IMR-90 (cell line): ENCODE measurements at places on chromosomes 4 and X.

DNA sequence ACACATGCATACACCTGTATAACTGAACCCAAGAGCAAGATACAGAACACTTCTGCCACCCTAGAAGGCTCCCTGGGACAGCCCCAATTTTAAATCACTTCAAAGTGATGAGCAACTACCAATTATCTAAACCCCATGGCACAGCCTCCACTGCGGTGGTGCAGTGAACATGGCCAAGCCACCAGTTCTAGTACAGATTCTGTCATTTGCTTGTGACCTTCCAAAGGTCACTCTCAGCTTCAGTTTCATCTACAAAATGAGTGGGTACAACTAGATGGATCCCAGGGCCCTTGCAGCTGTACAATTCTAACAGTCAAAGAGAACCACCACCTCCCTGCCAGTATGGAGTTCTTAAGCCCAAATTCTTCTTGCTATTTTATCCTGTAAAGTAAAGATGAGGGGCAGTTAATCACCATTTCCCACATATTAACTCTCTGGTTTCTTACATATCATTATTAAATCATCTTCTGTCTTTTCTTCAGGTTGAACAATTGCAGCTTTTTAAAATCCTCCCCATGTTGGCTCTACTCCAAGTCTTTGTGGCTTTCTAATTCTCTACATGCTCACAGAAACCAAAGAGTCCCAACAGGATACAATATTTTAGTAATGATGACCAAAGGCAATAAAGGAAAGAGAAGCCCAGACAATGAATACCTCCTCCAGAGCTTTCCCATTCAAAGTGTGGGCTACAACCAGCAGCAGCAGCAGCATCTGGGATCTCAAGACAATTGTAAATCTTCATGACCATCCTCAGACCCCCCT lies 39.0 kb upstream of the GPM6B start:
- DNase-seq = no peak

GRCh38 chr4:121877041-121877773 lies 6.9 kb upstream of the BBS7 start:
- DNase-seq = peak; percentile 13

GRCh38 chr4:161892951-161893350 lies 270.8 kb downstream of the FSTL5 start:
- DNase-seq = no peak

- peak; percentile 86 for DNase-seq
Measured at GRCh38 chr4:78644744-78645330, 93.3 kb downstream of the ANXA3 start.

DNA sequence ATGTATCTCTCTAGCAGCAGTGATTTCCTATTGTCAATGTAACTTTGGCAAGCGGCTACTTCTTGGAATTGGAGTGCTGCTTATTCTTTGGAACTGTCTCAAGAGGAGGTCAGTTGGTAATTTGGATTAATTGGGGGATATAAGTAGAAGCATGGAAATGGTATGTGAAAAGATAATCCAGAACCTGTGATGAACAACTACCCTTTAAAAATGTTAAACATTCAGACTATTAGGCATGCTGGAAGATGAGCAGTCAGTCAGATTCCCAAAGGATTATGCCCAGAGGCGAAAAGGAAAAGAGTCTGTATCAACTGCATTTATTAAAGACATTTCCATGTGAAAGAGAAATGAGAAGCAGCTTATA lies 62.5 kb downstream of the SEC24D start:
- DNase-seq = no peak

DNA sequence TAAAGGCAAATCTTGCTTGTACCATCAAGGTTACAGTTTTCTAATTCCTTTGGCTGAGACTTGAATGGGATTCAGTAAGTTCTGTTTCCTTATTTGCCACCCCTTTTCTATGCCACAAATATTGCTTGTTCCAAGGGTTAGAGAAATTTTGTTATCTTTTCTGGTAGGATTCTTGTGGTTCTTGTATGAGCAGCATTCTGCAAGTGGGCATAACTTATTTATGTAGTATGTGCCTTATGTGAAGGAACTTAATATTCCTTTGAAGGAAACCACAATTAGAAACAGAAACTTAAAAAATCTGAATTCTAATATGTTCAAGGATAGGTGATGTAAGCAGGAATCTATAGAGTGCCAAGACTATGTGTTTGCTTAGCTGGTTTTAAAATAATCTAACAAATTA lies 53.1 kb upstream of the TSPAN5 start:
- no peak for DNase-seq

DNA sequence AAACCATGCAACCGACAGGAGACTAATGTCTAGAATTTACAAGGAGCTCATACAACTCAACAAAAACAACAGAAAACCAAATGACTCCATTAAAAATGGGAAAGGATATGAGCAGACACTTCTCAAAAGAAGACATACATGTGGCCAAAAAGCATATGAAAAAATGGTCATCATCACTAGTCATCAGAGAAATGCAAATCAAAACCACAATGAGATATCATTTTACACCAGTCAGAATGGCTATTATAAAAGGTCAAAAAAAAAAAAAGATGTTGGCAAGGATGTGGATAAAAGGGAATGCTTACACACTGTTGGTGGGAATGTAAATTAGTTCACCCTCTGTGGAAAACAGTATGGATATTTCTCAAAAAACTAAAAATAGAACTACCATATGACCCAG lies 50.5 kb upstream of the CHRDL1 start:
- DNase-seq = no peak

DNA sequence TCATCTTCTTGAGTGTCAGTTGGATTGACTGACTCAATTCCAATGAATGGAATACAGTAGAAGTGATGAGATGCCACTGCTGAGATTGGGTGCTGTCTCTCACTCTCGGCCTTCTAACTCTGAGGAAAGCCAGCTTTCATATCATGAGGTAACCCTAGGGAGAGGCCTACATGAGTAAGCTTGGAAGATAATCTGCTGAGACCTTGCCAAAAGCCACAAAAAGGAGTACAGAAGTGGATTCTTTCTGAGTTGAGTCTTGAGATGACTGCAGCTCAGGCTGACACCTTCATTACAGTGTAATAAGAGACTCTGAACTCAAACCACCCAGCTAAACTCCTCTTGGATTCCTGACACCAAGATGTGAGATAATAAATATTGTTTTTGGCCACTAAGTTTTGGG lies 537.4 kb upstream of the MAGEB18 start:
- peak; percentile 6 for DNase-seq

DNA sequence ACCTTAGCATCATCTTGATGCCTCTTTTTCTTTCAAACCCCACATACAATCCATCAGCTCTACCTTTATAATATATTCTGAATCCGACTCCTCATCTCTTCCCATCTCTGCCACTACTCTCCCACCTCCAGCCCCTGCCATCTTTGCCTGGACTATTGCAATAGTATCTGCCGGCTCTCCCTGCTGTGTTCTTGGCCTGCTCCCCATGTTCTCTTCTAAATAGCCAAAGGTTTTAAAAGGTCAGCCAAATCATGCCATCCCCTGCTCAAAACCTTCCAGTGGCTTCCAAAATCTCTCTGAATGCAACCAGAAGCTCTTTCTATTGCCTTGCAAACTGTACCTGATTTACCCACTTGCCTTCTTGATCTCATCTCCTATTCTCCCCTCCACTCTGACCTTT lies 266.0 kb downstream of the PTTG2 start:
- no peak for DNase-seq

GRCh38 chr4:42541647-42542046 lies 115.3 kb downstream of the ATP8A1 start:
- DNase-seq = no peak

DNA sequence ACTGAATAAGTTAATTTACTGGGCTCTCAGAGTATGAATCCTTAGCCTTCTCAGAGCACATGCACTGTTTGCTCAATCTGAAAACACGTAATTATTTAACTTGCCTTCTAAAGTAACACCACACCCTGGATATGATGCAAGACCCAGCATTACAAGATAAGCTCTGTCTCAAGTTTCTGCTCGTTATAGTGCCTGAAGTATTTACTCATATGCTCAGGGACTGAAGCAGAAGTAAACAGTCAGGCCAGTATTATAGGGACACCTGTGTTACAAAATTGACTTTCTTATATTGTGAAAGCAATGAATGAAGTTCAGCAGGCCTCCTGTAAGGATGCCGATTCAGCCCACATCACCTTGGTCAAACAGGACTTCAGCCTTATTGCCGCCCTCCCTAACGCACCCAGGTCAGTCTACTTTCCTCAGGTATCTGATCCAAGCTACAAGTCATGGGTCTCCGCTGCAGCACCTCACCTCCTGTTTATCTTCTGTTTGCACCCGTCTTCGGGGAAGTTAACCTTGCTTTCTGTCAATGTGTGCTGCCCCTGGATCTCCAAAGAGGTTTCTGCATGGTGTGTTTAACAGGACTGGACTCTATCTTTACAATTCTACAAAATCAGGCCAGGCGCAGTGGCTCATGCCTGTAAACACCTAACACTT lies 42.8 kb upstream of the KLF3 start:
- peak; percentile 87 for DNase-seq

- DNase-seq = no peak
Measured at GRCh38 chrX:114451397-114451796, 132.5 kb upstream of the HTR2C start.

DNA sequence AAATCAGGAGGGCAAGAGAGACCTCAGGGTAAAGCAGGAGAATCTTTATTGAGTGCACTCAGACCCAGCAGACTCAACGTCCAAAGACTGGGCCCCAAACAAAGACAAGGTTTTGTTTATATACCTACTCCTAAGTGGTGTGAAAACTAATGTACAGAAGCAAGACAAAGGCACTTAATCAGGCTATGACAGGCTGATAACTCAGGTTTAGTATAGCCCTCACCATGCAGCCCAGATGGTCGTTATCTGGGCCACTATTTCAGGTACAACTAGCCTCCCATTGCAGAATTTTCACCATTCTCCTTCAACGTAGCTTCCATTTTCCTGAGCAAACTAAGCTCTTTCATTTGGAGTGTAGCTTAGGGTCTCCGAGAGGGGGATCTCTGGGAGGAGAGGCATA lies 36.9 kb downstream of the SULT1E1 start:
- no peak for DNase-seq

GRCh38 chr4:38160487-38161207 lies 200.4 kb downstream of the PTTG2 start:
- DNase-seq = peak; percentile 99

GRCh38 chr4:138650929-138651448 lies 364.6 kb upstream of the NOCT start:
- peak; percentile 89 for DNase-seq

DNA sequence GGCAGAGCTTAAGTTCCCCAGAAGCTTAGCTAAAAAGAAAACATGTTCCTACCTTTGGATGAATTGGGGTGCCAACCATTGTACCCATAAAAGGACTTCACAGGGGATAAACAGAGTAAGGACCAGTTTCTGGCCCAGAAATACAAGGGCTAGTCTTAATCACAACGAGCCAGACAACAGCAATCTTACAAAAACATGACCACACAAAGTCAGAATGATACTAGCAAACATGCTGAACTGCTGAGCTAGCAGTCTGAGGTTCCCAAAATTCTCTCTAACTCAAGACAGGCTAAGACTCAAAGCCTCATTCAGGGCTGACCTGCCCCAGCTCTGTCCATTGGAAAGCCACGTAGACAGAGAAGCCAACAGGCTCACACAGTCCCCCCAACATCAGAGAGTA lies 40.3 kb downstream of the ATP11C start:
- DNase-seq = no peak

- peak; percentile 29 for DNase-seq
Measured at GRCh38 chrX:115898382-115899001, 272.1 kb upstream of the AGTR2 start.

- peak; percentile 24 for DNase-seq
Measured at GRCh38 chr4:184812651-184813181, 13.1 kb downstream of the ACSL1 start.

DNA sequence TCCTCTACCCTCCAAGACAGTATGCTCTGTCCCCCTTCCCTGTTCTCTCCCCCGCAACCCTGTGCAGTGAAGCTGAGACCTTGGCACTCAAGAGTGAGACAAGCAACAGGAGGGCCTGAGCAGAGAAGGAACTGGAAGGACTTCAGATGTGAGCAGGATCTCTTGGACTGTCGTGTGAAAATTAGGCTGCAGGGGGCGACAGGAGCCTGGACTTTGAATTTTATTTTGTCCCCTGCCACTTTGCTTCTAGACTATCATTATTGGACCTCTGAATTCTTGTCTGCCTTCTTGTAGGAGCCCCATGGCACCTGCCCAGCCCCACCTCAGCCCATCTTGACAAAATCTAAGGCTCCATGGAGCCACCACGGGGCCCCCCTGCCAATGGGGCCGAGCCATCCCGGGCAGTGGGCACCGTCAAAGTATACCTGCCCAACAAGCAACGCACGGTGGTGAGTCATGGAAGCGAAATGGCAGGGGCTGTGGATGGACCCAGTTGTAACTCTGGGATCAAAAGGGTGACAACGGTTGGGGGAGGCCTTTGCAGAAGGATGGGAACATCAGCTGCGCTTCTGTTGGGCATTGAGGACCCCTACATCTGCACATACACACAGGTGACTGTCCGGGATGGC lies 1.7 kb downstream of the ARAF start:
- DNase-seq = no peak

DNA sequence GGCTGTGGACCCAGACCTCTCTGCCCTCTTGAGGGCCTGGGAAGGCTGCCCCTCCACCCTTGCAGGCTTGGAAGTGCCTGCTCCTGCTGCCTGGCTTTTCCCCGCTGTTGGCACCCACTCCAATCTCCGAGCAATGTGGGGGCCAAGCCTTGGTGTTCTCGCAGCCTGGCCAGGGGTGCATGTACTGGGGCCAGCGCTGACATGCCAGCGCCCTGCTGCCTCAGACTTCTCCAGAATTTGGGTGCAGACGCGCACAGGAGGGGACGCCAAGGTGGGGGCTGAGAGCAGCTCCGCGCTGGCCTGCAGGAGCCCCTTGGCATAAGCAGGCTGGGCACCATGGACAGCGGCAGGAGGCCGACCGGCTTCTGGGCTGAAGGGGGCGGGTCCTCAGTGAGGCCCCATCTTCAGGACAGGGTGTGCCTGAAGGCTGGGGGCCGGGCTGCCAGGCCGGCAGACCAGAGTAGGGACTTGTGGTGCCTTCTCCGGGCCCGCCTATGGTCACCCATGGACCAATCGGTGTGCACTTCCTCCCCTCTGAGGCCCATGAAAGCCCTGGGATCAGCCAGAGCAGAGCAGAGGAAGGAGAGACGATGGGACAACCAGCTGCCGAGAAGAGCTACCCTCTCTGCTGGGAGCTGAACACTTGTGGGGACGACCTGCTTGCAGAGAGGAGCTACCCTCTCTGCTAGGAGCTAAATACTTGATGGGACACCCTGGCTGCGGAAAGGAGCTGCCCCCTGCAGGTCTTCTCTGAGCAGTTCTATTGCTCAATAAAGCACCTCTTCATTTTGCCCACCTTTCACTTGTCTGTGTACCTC lies 118.3 kb downstream of the DNAAF6 start:
- DNase-seq = peak; percentile 4

GRCh38 chr4:6155996-6156750 lies 44.2 kb downstream of the JAKMIP1 start:
- no peak for DNase-seq

DNA sequence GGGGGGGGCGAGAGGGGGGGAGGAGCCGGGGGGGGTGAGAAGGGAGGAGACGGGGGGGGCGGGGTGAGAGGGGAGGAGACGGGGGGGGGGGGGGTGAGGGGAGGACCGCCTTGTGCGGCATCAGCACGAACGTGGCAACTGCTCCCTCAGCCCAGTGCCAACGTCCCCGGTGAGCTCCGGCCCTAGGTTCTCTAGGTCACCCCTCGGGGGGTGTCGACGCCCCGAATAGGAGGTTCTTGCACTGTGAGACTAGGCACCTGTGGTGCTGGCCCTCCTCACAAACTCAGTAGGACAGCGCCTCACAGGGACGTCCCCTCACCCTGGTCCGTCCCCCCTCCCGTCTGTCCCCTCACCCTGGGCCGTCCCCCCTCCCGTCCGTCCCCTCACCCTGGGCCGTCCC lies 21.5 kb upstream of the GTPBP6 start:
- DNase-seq = no peak
